LHCN-M2 (cell line): ENCODE measurements at places on chromosomes 11 and 22. TPM values are rescaled to one million over a fixed set of nuclear protein-coding genes. Genes with fewer than 3 reads are reported as not detected.

DNA sequence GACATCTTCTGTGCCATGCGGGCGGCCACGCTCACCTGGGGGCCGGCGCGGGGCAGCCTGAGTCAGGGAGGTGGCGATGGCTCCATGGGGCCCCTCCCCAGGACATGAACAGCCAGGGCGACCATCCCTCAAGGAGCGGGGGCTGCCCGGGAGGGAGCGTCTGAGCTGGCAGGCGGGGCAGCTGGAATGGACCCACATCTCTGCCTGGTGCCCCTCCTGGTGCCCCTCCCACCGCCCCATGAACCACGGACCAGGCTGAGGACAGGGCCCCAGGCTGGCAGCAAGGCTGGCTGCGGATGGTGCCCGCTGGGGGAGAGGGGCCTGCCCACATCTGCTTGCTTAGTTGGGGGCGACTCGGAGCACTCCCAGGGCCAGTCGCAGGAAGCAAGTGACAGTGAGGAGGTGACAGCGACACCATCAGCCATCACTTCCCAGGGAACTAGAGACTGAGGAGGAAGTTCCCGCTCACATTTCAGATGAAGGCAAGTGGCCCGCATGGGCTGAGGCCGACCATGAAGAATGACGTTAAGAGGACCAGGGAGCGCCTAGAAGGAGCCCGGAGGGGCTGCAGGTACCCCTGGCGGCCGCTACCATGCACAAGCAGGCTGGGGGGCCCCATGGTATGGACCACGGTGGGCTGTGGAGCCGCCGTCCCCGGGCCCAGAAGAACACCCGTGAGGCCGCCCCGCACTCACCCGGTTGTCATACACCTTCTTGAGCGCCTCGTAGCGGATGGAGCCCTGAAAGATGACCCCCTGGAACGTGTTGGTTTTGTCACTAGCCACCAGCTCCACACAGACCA lies 37.3 kb downstream of the KIAA0930 start:
- no peak for DNase-seq

GRCh38 chr11:87284306-87284705 lies 246.6 kb downstream of the TMEM135 start:
- DNase-seq, result no peak

- DNase-seq, result no peak
Observed at GRCh38 chr11:95725196-95725595, 64.4 kb downstream of the FAM76B start.

- DNase-seq, result peak; percentile 43
Observed at GRCh38 chr11:95788921-95789505, 569 bp downstream of the FAM76B start.

DNA sequence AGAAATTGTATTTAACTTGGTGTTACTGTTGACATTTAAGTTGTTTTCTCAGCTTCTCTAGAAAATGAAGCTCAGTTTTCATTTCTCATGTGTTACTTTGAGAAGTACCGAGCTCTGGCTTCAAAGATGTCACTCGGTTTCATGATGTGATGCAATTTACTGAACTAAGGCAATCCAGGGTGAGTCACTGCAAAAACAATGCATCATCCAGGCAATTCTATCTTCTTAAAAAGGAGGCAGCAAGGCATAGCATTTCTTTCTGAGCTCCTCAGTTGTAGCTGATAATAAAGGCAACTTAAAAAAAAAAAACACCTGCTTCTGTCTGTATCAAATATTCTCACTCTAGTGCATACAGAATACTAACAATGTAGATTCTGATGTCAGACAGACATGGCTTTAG lies 91.1 kb upstream of the KCNA4 start:
- DNase-seq, result peak; percentile 84

DNA sequence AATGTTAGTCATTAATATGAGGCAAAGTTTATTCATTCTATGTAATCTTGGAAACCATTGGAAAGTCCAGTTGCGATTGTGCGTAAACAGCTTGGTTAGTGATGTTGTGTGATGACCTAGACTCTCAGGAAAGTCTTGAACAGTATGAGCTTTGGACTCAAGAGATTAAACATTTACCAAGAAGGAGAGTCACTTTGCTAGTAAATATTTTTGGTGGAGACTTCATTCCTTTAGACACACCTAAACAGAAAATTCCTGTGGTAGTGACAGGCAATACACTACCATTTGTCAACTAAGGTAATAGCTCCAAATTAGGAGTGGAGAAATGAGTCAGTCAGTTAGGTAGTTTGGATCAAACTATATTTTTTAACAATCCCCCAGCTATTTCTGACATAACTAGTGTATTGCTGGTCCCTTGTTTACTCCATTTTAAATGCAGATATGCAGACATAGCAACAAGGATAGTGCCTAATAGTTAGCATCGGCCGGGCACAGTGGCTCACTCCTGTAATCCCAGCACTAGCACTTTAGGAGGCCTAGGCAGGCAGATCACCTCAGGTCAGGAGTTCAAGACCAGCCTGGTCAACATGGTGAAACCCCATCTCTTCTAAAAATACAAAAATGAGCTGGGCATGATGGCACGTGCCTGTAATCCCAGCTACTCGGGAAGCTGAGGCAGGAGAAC lies 89.3 kb downstream of the ARHGAP42 start:
- no peak for DNase-seq

GRCh38 chr11:42473106-42473505 lies 838.7 kb upstream of the API5 start:
- DNase-seq, result no peak

- DNase-seq, result no peak
Observed at GRCh38 chr11:78615724-78616123, 41.1 kb upstream of the NARS2 start.

- DNase-seq, result no peak
Observed at GRCh38 chr11:69452206-69452987, 29.1 kb upstream of the LINC01488 start.

GRCh38 chr22:30810105-30810504 lies 115.4 kb downstream of the OSBP2 start:
- no peak for DNase-seq

GRCh38 chr11:65298131-65298535 lies 16.5 kb upstream of the CDC42EP2 start:
- DNase-seq, result peak; percentile 86

GRCh38 chr11:80173371-80174136 lies 732.7 kb upstream of the TENM4 start:
- DNase-seq, result no peak

- DNase-seq, result no peak
Observed at GRCh38 chr22:45893516-45893915, 83.4 kb downstream of the WNT7B start.

DNA sequence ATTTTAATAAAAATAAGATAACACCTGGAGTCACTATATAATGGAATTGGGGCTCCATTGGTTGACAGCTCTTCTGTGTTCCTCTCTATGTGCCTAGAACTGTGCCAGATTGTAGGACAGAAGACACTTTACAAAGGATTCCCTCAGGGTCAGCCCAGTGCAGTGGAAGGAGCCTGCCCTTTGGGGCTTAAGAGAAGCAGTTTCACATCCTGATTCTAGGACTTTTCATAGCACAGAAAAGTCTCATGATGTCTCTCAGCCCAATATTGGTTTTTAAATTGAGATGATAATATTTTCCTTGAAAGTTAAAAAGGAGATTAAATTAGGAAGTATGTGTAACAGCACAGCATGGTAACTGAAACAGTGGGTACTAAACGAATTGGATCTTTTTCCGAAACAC lies 7.1 kb downstream of the PLAAT4 start:
- DNase-seq, result no peak

TENM4 gene
- total RNA-seq, result 0.06 TPM in 2 replicates

POU2F3 gene
- total RNA-seq, result not detected in 2 replicates
